ENCODE measurements at places on chromosomes 3 and 15.

- no peak for DNase-seq
- H3K27ac ChIP-seq, result no peak overlapping the region
- no peak overlapping the region for H3K4me3 ChIP-seq
- no peaks in the 10 kb centered on the region for H3K4me1 ChIP-seq
- peaks cover 22% of the 10 kb centered on the region for H3K36me3 ChIP-seq
- H3K27me3 ChIP-seq, result no peaks in the 10 kb centered on the region
Measured at GRCh38 chr3:195873971-195874370, 34.4 kb downstream of the TNK2 start.

DNA sequence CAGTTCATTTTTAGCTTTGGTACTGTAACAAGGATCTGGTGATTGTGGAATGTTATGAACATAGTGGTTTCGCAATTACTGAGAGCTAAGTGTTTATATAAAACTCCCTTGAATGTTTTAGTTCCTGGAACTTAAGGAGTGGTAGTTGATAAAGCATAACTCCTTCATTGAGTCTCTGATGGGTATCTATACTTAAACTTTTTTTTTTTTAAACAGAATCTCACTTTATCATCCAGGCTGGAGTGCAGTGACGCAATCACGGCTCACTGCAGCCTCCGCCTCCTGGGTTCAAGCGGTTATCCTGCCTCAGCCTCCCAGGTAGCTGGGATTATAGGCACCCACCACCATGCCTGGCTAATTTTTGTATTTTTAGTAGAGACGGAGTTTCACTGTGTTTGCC, 11.3 kb downstream of the PRKCI start:
- H3K4me3 ChIP-seq, result no peak overlapping the region
- H3K36me3 ChIP-seq, result peaks cover 18% of the 10 kb centered on the region
- no peak for DNase-seq
- peaks cover 10% of the 10 kb centered on the region for H3K4me1 ChIP-seq

DNA sequence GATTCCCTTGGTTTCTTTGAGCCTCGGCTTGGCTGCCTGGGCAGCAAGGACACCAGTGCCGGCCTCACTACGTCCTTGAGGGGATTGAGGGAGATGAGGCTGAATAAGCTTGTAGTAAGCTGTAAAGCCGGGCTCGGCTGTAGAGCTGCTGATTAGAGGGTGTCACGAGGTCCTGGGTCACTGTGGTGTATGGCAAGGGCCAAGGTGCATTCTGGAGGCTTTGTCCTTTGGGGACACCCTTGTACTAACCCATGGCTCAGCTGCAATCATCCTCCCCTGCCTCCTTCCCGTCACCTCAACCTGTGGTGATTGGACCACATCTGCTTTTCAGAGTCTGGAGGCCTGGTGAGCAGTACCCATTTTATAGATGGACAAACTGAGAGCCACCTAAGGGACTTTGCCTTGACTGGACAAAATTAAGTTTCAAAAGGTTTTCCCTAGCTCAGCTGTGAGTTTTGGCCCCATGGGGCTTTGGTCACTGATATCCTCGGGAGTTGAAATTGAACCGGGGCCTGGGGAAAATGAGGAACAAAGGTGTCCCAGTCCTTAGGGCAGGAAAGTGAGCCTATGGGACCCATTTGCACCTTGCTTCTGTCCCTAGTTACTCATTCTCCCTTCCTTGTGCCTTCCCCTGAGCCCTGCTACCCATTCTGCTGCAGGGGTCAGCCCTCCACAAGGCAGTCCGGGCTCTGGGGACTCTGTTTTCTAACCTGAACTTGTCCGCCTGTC, 2.4 kb downstream of the SLC6A6 start:
- peaks cover 42% of the 10 kb centered on the region for H3K4me1 ChIP-seq
- no peaks in the 10 kb centered on the region for H3K27me3 ChIP-seq
- no peak for DNase-seq
- H3K36me3 ChIP-seq, result peaks cover 41% of the 10 kb centered on the region

DNA sequence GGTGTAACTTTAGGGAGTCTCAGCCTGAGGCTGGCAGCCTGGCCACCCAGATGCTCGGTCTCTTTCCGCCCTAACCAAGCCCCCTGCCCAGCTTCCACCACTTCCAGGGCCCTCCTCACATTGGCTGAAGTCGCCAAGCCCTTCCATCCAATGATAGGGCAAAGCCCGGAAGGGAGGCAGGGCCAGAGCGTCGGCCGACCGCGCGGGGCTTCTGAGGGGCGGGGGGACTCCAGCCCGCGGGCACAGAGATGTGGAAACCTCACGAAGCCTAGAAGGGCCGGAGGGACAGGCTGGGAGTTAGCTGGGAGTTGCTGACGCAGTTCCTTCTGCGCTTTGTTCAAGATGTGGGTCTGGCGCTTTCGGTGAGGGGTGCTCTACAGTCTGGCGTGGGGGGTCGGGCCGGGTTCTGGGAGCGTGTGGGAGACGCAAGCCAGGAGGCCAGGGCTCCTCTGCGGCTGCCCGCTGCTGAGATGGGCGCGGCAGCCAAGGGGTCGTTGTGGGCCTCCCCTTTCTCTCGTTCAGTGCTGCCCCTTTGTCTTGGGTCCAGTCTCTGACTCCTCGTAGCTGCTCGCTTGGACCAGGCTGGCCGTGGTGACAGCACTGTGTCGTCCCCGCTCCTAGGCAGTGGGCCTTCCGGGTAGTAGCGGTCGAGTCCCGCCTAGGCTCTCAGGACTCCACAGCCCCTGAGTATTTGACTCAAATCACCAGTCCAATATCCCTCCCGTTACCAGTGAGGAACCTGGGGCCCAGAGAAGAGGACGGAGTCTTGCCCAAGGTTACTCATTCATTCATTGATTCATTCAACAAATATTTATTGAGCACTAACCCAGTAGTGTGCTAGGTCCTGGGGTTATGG, at the start of gene ZNF660:
TSS of gene ZNF660 (plus strand) at position 319 of the 856 bp plus-strand sequence. CDS start 9,230 bp downstream, outside the sequence.
- DNase-seq, result no peak
- H3K27me3 ChIP-seq, result peaks cover 9% of the 10 kb centered on the region
- H3K36me3 ChIP-seq, result no peaks in the 10 kb centered on the region

DNA sequence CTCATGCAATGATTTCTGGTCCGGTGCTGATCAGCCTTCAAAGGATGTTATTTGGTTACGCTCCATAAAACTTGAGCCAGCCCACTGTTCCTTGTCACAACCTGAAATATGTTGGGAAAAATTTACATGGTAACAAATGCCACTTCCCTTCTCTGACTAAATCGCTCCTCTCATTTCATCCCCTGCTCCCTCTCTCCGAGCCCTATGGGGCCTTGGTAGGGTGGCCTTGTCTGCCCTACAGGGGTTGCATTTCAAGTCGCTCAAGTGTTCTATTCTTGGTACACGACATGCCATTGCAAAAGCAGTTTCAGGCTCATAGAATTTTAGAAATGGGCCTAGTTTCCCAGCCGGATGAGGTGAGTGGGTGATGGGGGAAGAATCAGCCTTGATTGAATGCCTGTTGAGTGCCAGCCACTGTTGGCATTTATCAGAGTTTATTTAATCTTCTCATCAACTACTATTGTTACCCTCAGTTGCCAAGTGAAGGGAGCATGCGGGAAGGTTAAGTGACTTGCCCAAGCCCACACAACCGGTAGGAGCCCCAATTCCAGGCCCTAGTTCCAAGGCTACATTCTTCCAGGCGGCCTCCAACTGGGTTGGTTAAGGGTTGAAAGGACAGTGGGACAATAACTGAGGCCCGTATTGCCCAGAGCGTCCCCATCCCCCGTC, 961 bp upstream of the ABHD2 start:
- H3K27ac ChIP-seq, result no peak overlapping the region
- DNase-seq, result no peak
- peaks cover 12% of the 10 kb centered on the region for H3K36me3 ChIP-seq
- no peak overlapping the region for H3K4me3 ChIP-seq

DNA sequence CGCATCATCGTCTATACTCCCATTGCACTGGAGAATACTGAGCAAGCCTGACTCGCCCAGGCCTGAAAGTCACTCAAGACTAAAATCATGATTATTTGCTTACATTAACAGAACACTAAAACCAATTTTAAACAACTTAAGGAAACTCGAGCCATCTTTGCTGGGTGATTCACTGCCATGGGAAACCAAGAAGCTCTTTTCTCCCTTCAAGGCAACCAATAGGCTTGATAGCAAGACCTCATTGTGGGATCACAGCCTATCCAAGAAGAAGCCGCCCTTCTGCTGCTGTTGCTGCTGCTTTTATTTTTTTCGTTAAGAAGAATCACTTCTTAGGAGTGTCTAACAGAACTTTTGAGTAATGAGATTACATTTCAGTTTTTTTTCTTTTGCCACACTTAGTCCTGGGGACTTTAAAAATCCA, 479.4 kb downstream of the FOXP1 start:
- H3K36me3 ChIP-seq, result peaks cover 68% of the 10 kb centered on the region
- no peak for DNase-seq

DNA sequence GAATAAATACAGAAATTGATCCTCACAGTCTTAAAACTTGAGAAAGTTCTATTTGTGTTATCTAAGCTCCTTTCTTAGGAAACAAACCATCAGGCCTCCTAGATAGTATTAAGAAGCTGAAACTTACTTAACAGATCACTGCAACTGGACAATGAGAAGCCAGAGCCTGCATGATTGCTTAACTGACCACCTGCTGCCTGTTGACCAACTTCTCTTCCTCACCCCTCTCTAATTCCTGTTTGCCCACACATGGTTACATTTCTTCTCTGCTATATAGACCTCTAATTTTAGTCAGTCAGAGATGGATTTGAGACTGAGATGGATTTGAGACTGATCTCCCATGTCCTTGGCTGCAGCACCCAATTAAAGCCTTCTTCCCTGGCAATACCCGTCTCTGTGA, 13.5 kb downstream of the CCPG1 start:
- peaks cover 20% of the 10 kb centered on the region for H3K36me3 ChIP-seq
- peaks cover 2% of the 10 kb centered on the region for H3K4me1 ChIP-seq
- no peak overlapping the region for H3K4me3 ChIP-seq
- no peak for DNase-seq
- H3K27me3 ChIP-seq, result no peaks in the 10 kb centered on the region

DNA sequence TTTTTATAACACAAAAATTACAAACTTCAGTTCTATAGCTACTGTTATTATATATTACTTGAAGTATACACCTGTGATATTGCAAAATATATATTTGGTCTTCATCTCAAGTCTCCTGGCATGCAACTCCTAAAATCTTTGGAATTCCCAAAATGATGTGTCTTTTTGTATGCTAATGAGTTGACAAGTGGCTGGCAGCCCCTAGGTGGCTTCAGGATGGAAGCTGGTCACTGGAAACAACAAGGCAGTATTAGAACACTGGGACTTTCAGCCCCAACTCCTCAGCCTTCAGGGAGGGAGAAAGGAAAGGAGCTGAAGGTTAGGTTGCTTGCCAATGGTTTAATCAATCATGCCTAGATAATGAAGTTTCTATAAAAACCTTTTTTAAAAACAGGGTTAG, 112.0 kb downstream of the SCAPER start:
- no peaks in the 10 kb centered on the region for H3K4me1 ChIP-seq
- no peaks in the 10 kb centered on the region for H3K27me3 ChIP-seq
- no peak for DNase-seq
- peaks cover 42% of the 10 kb centered on the region for H3K36me3 ChIP-seq

GRCh38 chr3:138842483-138843188, 7.9 kb upstream of the PIK3CB start:
- DNase-seq, result no peak
- H3K27me3 ChIP-seq, result no peaks in the 10 kb centered on the region
- H3K27ac ChIP-seq, result no peak overlapping the region
- no peaks in the 10 kb centered on the region for H3K36me3 ChIP-seq

DNA sequence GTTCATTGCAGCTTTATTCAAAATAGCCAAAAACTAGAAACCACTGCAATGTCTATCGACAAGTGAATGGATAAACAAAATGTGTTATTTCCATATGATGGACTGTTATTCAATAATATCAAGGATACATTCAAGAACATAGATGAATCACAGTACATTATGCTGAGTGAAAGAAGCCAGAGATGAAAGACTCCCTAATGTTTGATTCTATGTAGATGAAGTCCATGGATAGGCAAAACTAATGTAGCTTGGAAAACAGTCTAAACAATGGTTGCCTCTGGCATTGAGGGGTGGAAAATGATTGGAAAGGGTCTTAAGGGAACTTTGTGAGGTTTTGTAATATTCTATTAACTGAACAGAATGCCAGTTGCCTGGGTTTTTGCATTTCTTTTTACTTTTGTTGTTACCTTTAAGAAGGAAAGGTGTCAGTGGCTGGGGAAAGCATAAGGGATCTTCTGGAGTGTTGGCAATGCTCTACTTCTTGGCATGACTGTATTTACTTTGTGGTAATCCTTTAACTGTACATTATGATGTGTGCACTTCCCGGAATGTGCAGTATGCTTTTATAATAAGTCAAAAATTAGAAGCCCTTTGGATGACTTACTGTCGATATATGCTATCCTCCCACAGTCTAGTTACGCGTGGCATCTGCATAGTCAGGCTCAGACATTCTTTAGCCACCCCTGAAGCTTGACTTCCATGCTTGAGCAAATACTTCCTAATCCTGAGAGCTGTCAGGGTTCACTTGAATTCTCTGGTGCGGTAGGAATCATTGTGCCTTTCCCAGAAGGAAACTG, 20.5 kb upstream of the ATP10A start:
- H3K27me3 ChIP-seq, result peaks cover 14% of the 10 kb centered on the region
- no peaks in the 10 kb centered on the region for H3K4me1 ChIP-seq
- H3K27ac ChIP-seq, result no peak overlapping the region
- no peak for DNase-seq

- no peaks in the 10 kb centered on the region for H3K4me1 ChIP-seq
- no peak overlapping the region for H3K27ac ChIP-seq
- peaks cover 10% of the 10 kb centered on the region for H3K27me3 ChIP-seq
- H3K4me3 ChIP-seq, result no peak overlapping the region
- H3K36me3 ChIP-seq, result no peaks in the 10 kb centered on the region
- DNase-seq, result no peak
Measured at GRCh38 chr15:81211376-81211775, 14.7 kb downstream of the IL16 start.

- H3K4me1 ChIP-seq, result peaks cover 37% of the 10 kb centered on the region
- no peaks in the 10 kb centered on the region for H3K36me3 ChIP-seq
- no peak for DNase-seq
- no peak overlapping the region for H3K27ac ChIP-seq
- no peak overlapping the region for H3K4me3 ChIP-seq
Measured at GRCh38 chr3:115165701-115166100, 18.6 kb upstream of the ZBTB20 start.

DNA sequence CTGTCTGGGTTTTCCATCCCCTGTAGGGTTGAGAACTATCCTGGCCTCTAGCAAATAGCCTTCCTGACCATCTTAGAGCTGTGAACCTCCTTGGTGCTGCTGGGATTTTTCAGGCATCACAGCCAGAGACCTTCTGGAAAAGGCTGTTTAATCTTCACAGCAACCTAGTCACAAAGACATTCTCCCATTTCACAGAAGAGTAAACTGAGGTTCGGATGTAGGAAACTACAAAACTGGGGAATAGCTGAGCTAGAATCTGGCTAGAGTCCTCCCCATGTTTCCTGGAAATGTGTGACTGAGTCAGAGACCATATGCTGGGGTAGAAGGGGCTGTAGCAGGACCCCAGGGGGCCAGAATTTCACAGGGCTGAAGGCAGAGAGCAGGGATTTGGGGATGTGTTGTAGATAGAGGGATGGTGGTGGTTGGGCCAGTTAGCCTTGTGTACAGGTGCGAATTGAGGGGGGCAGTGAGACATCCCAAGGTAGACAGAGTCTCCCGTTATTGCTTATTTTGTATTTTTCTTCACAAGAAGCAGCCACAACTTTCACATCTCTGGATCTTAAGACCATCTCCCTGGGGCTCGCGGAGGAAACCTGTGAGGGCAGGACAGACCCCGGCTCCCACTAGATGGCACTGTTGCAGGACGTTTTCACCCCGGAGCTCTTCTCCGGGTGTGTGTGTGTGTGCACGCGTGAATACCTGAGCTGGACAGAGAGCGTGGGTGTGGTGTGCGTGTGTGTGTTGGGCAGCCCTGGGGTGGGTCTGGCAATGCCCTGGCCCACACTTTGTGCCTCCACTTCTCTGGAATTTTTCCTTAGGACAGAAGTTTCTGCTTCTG, 66.9 kb upstream of the PRR23C start:
- peak; percentile 36 for DNase-seq
- peaks cover 15% of the 10 kb centered on the region for H3K27me3 ChIP-seq
- no peak overlapping the region for H3K27ac ChIP-seq
- H3K36me3 ChIP-seq, result no peaks in the 10 kb centered on the region
- H3K4me1 ChIP-seq, result peaks cover 7% of the 10 kb centered on the region
- no peak overlapping the region for H3K4me3 ChIP-seq
